Kidney capillary endothelial cell (primary cell): ENCODE measurements at places on chromosomes 3 and 15.

- DNase-seq: peak; percentile 22
Observed at GRCh38 chr15:83565553-83566159, 88.3 kb upstream of the ADAMTSL3 start.

- no peak for DNase-seq
Observed at GRCh38 chr15:54277834-54278233, 299.6 kb downstream of the UNC13C start.

- no peak for DNase-seq
Observed at GRCh38 chr15:93288728-93289294, 199.8 kb upstream of the RGMA start.

DNA sequence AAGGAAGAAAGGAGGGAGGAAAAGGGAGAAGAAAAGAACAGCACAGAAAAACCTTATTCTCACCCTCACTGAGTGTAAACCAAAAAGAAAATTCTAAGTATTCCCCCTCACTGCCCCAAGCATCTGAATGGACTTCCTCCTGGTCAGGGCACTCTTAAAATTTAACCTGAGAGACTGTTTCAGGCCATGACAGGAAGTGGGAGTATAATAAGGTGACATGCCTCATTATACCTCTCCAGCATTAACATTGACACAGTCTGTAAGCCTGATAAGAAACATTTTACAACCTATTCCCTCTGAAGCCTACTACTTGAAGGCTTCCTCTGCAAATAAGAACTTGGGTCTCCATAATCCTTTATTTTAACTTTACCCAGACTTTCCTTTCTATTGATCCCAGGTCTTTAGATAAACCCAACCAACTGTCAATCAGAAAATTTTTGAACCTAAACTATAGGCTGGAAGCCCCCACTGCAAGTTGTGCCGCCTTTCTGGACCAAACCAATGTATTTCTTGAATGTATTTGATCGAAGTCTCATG, 41.7 kb downstream of the SLCO2A1 start:
- no peak for DNase-seq

DNA sequence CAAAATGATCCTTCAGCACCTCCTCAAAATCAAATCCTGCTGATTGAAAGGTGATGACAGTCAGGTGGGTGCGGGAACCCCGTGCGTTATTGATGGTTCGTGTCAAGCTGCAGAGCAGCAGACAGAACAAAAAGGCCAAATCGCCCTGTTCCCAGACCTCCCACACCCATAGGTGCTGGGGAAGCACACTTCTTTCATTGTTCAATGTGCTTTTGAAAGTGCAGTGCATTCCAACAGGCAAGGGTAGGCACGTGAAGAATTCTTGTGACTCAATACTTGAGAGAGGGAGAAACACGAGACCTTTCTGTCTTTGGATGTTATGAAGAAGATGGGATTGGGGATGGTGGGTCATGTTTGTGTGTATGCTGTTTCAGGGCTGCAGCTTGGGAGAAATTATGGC, 514.0 kb downstream of the MCTP2 start:
- DNase-seq: no peak

DNA sequence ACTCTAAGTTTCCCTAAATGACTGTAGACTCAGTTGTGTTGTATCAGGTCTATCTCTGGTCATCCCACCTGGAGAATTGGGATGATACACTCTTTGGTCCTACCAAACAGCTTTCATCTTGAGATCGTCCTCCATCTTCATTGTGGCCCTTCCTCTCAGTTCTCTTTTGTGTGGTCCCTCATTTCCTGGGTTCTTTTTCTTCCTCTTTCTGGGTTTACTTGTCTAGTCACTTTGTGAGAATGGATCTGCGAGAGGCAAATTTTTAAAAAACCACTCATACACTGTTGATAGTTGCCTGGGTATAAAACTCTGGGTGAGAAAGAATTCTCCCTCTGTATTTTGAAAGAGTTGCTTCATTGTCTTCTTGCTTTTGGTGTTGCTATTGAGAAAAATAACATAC, 6.0 kb upstream of the AMOTL2 start:
- no peak for DNase-seq

DNA sequence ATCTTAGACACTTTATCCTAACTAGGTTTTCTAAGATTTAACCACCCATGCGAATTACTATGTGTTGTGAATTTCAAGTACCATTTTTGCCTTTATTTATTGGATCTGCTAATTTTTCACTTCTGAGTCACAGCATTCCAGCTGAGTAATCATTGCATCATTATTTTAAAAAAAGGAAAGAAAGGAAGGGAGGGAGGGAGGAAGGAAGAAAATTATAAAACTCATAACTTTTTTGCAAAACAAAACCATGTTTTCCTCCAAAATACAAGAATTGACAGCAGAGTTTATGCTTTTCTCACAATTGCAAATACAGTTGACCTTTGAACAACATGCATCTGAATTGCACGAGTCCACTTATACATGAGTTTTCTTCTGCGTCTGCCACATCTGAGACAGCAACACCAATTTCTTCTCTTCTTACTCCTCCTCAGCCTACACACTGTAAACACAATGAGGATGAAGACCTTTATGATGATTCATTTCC, 651.4 kb upstream of the NECTIN3 start:
- DNase-seq: peak; percentile 54

DNA sequence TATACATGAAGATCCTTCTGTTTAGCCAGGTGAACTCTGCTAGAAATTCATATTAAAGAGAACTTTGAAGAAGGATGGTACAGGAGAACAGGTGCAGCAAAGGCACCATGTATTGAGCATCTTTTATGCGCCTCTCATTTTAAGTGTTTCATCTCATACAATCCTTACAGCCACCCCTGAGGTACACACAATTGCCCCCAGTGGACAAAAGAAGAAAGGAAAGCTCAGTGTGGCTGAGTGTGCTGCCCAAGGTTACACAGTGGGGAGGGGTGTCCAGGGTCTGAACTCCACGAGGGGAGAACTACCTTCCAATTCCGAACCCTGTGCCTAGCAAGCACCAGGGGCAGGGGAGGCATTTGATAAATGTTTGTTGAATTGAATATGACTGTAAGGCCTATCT, 98.6 kb downstream of the MECOM start:
- no peak for DNase-seq

DNA sequence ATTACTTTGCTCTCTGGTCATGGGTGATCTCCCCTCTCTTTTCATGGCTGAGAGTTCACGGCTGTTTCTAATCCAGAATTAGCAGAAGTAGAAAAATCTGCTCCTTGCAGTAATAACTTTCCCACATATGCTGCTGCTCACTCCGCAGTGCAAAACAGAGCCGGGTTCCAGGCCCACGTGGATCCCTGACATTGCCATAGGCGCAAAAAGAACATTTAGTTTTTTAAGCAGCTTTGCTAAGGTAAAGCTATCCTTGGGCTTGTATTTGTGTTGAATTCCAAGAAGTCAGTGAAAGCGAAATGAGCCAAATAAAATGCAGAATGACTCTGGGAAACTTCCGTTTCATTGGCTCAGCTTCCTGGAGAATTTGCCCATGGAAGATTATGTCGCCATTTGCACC, 633.7 kb upstream of the SUCLG2 start:
- no peak for DNase-seq

DNA sequence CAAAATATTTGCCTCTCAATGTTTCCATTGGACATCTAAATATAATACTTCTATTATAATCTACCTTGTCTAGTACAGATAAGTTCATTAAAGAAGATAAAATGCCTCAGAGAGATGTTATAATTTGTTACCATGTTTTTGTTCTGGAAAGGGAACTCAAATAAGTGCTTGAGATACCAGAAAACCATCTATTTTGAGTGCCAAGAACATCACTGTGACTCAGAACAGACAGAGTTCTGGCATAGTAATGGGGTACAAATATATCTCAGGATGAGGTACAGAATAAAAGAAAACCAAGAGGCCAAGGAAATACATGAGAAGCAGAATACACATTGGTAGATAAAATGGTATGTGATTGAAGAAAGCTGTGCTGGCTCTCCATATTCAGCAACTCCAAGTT, 58.9 kb downstream of the IMPG2 start:
- no peak for DNase-seq

DNA sequence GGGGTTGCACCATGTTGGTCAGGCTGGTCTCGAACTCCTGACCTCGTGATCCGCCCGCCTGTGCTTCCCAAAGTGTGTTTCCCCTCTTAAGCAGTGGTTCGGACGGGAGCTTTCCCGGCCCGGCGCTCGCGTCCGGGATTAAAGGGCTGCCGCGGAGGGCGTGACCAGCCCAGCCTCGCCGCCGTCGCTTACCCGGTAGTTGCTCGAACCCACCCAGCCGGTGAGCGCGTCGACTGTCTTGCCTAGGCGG, 513 bp downstream of the CLASP2 start:
- DNase-seq: no peak

GRCh38 chr3:59580996-59581395, 531.2 kb upstream of the CFAP20DC start:
- DNase-seq: no peak

DNA sequence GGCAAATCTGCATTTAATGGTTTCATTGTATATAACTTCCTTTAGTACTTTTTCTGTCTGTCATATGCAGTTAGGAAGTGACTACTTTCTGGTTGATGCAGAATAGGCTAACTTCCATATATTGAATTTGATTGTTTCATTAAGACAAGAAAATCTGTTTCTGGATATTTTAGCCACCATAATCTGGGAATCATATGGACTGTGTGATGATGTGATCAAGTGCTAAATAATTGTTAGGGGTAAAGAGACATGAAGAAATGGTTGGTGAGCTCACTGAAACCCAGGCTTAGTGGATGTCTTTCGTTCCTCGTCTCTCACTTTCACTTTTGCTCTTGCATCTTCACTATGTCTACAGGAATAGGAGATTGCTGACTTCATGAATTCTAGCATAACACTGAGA, 3.5 kb upstream of the MNS1 start:
- DNase-seq: no peak

- DNase-seq: peak; percentile 79
Observed at GRCh38 chr3:36444909-36445308, 64.6 kb downstream of the STAC start.

- no peak for DNase-seq
Observed at GRCh38 chr3:10526366-10526765, 21.0 kb upstream of the ATP2B2 start.

- DNase-seq: peak; percentile 38
Observed at GRCh38 chr3:187136936-187137335, 2.4 kb downstream of the RPL39L start.

DNA sequence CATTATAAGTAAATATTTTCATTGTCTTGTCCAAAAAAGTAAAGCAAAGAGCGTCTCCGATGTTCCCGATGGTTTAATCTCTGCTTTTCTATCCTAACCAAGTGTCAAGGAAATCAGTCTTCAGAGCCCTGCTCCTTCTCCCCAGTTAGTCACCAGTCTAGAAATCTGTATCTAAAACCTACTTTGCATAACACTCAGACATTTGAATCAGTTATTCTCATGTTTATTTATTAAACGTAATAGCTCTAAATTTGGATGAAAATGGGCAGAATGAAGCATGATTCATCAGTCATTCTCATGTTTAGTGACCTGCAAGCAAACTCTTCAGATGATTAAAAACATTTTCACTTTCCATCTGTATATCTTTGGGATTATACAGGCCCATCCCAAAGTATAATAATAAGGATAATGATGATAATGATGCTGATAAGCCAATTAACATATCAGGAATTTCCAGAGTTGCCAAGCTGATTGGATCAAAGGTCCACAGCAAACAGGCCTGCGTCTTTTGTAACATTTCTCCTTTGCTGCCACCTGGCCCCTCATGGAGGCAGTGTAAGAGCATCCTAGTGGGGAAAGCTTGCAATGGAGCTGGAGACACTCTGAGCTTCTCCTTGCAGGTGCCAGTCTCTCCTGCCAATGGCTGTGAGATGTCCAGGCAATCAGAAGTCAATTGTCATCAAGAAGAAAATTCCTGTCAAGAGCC, 273.9 kb downstream of the IGSF11 start:
- no peak for DNase-seq

DNA sequence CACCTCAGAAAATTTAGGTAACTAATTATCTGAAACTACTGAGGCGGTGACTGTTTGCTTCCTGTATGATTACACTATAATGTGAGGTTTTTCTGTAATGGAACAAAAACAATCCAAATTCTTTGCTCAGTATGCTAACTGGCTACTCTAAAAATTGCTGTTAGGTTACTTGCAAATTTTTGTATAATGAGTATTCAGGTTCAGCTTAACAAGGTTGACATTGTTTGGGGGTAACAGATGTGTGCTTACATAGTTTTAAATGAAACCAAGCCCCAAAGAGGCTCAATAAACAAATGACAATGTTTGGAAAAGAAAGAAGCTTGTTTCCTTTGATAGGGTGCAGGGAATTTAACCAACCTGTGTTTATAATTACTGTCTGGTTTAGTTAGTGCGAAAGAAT, 414.5 kb upstream of the MDFIC2 start:
- DNase-seq: no peak

- no peak for DNase-seq
Observed at GRCh38 chr15:58438956-58439355, 7.2 kb downstream of the LIPC start.

DNA sequence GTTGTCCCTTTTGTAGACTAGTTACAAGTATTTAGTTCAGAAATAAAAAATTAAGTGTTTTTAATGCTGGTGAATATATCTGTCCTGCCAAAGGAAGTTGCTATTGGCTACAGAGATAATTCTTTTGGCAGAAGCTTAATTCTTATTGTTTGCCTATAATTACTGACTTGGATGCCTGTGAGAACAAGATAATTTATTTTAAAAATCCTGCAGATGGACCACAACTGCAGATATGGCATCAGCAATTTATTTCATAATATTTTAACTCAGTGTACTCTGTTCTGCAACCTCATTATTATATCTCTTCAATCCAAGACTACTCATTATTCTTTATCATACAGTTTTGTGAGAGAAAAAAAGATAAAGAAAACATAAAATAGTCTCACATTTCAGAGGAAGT, 789.8 kb downstream of the NAALADL2 start:
- no peak for DNase-seq

DNA sequence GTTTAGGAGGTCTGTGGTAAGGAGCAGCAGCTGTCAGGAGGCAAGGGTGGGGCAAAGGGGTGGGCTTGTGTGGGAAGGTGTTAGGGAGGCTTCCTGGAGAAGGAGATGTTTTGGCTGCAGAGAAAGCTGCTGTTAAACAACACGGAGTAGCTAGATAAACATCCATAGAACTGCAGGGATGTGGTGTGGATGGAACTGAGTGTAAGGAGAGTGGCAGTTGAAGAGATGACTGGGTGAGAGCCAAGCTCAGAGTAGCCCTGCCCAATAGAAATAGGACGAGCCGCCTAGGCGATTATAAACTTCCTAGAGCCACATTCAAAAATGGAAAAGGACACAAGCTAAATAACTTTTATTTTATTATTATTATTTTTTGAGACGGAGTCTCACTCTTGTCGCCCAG, 19.9 kb downstream of the RPLP1 start:
- DNase-seq: no peak

GRCh38 chr3:98705694-98706093, 57.4 kb upstream of the ST3GAL6 start:
- no peak for DNase-seq

DNA sequence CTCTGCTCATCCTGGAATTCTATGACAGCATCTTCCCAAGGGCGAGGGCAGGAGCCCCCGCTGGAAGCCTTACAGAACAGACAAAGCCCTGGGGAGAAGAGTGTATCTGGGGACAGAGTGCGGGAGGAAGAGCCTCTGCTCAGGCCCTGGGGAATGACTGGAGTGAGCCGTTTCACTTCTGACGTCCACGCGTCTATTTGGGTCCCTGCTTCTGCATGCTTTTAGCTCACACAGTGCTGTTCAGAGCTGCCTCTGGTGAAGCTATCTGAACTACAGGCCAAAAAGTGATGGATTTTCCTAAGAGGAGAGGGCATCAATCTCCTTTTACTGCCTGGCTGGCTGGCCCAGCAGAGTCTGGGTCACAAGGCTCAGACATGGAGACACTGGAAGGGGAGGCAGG, 311.8 kb downstream of the NTRK3 start:
- no peak for DNase-seq

GRCh38 chr3:15977598-15978232, 179.9 kb upstream of the ANKRD28 start:
- no peak for DNase-seq
